A375 (cell line): ENCODE measurements at places on chromosomes 4 and X. TPM values are rescaled to one million over a fixed set of nuclear protein-coding genes. Genes with fewer than 3 reads are reported as not detected.

The AWAT1 gene
- total RNA-seq, result not detected in 2 replicates

The CT47B1 gene
- total RNA-seq, result not detected in 2 replicates

The BLTP1 gene
- 12.3 and 17.4 TPM in 2 replicates for total RNA-seq

The GPRIN3 gene
- 0.19 and 0.27 TPM in 2 replicates for total RNA-seq

The FGG gene
- total RNA-seq, result not detected in 2 replicates

The PAK3 gene
- 0.38 and 1.3 TPM in 2 replicates for total RNA-seq

The ADGRG2 gene
- total RNA-seq, result not detected in 2 replicates

The DRD5 gene
- total RNA-seq, result not detected in 2 replicates
